ENCODE measurements at places on chromosomes 6 and 20. TPM values are rescaled to one million over a fixed set of nuclear protein-coding genes. Genes with fewer than 3 reads are reported as not detected.

- ATAC-seq: no peak
Measured at GRCh38 chr6:65816991-65817390, 110.0 kb upstream of the EYS start.

GRCh38 chr6:84280639-84281038, 53.2 kb upstream of the CEP162 start:
- no peak for ATAC-seq

GRCh38 chr20:36217226-36217625, 19.1 kb upstream of the AAR2 start:
- ATAC-seq: no peak

Gene VSX1
- total RNA-seq: not detected

Gene SMIM13
- 10.5 TPM for total RNA-seq

Gene NELFE
- total RNA-seq: 63.6 TPM
